ENCODE measurements at places on chromosomes 7 and 10.
A peak's percentile ranks its signal among the peaks of the same experiment; 100 is the strongest.

- DNase-seq = no peak
Measured at GRCh38 chr7:31028417-31028992, 23.6 kb upstream of the ADCYAP1R1 start.

DNA sequence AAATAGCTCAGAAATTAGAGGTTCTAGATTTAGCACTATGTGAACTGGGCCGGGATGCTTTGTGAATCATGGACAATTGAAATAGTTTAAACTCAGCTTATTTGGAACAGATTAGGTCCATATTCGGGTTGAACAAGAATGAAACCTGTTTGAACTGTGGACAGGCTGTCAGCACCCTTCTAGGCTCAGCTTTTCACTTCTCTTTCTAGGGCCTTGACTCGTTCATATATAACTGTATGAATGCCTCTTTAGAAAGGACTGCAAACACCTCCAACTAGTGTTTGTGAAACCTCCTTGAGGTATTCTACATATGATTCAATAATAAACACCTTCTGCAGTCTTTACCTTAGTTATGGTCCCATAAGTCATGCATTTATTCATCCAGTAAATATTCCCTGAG lies 115.6 kb downstream of the REEP3 start:
- DNase-seq = no peak

- DNase-seq = no peak
Measured at GRCh38 chr7:138195151-138195571, 118.9 kb downstream of the AKR1D1 start.

DNA sequence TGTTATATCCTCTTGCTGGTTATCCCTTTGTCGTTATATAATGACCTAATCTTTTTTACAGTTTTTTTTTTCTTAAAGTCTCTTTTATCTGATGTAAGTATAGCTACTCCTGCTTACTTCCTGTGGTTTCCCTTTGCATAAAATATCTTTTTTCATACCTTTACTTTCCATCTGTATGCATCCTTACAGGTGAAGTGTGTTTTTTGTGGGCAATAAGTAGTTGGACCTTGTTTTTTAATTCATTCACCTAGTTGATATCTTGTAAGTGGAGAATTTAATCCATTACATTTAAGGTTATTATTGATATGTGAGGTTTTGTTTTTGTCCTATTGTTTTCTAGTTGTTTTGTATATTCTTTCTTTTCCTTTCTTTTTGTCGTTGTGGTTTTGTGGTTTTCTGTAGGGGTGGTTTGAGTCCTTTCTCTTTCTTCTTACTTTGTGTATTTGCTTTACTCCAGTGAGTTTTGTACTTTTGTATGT lies 168.6 kb downstream of the MLLT10 start:
- DNase-seq = no peak

- peak; percentile 83 for DNase-seq
Measured at GRCh38 chr7:139775829-139776266, 1.9 kb downstream of the HIPK2 start.

- no peak for DNase-seq
Measured at GRCh38 chr10:132948351-132948750, 6.0 kb upstream of the CFAP46 start.

DNA sequence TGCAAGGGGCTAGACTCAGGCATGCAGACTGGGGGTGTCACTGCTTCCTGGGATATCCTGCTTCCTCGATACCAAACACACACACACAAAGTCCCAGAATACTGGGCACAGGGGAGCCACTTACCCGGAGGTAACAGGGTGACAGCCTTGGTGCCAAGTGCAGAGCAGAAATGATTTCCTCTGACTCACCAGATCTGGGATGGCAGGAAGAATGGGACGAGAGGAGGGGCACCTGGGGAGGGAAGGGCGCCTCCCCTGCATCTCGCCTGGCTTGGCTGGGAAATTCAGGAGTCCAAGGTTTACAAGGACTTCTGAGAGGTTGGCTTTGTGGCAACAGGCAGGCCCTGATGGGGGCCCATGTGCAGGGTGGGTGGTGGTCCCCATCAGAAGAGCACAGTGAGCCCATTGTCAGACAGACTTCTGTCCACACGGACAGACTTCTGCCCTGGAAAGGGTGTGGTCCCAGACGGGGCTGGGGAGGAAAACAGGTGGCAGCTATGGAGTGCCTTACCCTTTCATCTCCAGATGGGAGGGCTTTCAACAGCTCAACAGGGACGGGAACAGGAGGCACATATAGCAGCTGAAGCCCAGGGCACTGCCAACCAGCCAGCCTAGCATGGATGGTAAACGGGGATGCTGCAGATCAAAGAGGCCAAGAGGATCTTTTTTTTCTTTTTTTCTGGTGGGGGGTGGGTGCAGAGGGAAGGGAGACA lies 9.7 kb upstream of the CCL24 start:
- no peak for DNase-seq

DNA sequence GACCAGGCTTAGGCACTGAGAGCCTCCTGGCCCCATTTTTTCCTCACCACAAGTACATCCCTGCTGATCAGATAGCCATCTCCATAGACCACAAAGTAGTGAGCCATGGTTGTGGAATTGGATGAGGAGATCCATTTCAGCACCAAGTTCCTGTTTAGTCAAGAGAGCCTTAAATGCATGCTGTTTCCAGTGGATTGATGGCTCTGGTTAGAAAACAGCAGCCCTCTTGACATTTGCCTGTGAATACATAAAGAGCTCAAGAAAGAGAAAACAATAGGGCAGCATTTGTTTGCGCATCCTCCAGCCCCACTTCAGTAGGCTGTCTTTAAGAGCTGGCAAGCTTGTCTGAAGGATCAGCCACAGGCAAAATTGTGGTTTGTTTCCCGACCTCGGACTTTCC lies 251.2 kb downstream of the POU6F2 start:
- peak; percentile 14 for DNase-seq

GRCh38 chr7:73726083-73726466 lies 6.6 kb upstream of the STX1A start:
- DNase-seq = no peak

- no peak for DNase-seq
Measured at GRCh38 chr7:45922810-45923209, 1.7 kb upstream of the IGFBP3 start.

GRCh38 chr10:60798031-60798430 lies 19.8 kb downstream of the CDK1 start:
- peak; percentile 45 for DNase-seq

- no peak for DNase-seq
Measured at GRCh38 chr10:84895541-84895940, 567.2 kb downstream of the CCSER2 start.

GRCh38 chr10:28355376-28355775 lies 52.5 kb upstream of the MPP7 start:
- DNase-seq = no peak

- DNase-seq = no peak
Measured at GRCh38 chr7:156470399-156471320, 169.9 kb upstream of the RNF32 start.

DNA sequence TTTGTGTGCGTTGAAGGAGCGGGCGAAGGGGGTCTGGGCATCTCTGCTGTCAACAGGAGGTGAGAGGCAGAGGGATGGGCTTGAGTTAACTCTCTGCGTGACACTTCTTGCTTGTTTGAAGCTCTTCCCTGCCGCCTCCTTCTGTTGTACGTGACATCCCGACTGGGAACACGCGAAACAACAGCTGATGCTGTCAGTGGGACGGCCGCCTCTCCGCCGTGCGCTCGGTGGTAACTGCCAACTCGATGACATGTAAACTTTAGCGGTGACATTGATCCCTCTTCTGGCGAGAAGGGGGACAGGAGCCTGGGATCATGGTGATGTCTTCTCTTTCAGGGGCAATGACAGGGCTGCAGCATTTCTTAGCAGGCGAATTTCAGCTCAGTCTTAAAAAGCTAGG lies 394.5 kb downstream of the TYW1 start:
- DNase-seq = no peak

DNA sequence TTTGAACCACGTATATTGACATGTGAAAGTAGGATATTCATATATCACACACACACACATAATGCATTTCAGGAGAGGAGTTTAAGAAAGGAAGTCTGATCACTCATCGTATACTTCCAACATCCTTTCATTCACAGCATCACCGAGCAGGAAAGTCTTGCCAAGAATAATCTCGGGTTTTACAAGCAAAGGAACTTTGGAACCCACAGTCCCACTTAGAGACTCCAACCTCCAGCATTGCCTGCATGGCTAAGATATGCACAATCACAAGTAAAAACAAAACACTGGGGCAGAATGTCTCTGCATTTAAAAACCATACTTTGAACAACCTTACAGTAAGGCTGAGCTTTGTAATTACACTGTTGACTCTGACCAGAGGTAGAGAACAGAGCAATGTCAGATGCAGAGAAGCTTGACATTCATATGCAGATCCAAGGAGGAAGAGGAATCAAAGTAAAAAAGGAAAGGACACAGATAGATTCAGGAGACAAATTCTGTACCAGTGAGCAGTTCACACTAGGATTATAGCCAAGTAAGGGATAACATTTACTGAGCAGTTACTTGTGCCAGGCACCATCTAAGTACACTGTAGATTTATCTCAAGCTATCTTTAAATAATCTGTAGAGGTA lies 14.8 kb downstream of the THSD7A start:
- DNase-seq = no peak

DNA sequence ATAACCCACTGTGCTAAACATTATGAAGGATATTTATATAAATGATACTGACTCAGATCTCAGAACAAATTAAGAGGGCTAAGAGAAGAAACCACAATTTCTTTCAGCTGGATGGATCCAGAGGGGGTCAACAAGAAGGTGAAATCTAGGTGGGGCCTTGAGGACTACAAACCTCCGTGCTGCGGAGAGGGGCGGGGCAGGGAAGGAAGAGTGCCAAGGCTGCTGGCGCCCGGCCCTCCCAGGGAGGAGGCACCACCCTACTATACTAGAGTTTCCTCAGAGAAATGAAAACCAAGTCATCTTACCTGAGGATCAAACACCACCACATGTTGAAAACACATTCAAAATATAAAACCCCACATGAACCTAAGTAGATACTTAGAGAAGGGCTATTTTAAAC lies 29.3 kb upstream of the CRYGN start:
- no peak for DNase-seq

DNA sequence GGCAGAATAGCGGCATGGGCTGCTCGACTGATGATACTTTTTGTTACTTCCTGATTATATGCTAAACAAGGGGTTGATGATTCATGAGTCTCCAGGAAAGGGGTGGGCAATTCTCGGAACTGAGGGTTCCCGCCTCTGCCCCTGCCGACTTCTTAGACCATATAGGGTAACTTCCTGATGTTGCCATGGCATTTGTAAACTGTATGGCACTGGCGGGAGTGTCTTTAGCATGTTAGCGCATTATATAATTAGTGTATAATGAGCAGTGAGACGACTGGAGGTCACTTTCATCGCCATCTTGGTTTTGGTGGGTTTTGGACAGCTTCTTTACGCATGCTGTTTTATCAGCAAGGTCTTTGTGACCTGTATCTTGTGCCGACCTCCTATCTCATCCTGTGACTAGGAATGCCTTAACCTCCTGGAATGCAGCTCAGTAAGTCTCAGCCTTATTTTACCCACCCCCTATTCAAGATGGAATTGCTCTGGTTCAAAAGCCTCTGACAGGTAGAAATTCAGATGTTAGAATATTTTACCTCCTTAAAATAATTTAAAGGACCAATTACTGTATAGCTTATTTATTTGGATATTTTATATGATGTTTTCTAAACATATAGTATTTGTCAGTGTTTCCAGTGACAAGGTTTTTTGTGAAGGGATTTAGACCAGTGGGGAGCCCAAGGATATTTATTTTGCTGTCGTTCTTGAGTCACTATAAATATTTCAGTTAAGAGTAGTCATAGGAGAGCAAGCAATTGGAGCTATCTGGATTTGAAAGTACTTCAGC lies 90.1 kb upstream of the PIK3CG start:
- peak; percentile 93 for DNase-seq

Data from brain microvascular endothelial cell (primary cell).